ENCODE measurements at places on chromosomes 1 and 21. TPM values are rescaled to one million over a fixed set of nuclear protein-coding genes. Genes with fewer than 3 reads are reported as not detected.
A peak's percentile ranks its signal among the peaks of the same experiment; 100 is the strongest.

- no peaks in the 10 kb centered on the region for H3K4me1 ChIP-seq
- H3K27me3 ChIP-seq = no peaks in the 10 kb centered on the region
- DNase-seq = no peak
- H3K27ac ChIP-seq = no peak overlapping the region
Observed at GRCh38 chr1:7898962-7899361, 41.7 kb downstream of the TNFRSF9 start.

DNA sequence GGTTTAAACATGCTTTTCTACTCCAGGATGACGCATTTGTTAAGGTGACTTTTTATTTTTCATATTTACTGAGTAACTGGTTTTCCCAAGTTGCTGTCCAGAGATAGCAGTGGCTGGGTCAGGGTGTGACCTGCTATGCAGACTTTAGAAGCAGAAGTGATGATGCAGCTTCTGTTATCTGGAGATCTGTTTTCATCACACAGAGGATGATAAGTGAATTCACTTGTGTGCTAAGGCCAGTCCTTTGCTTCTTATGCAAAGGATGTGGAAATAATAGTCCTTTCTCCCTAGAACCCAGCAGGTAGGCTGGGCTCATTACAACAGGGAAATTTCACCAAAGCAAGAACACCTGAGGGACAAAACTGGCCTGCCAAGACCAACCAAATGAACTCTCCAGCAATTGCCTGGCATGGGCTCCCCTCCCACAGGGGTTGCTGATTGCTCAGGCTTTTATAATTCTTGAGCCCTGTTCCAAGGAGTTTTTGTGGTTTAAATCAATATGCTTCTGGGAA is 97.8 kb upstream of the LPGAT1 start:
- H3K36me3 ChIP-seq = peaks cover 5% of the 10 kb centered on the region
- no peak overlapping the region for H3K4me3 ChIP-seq
- H3K27ac ChIP-seq = peak overlapping the region; percentile 95
- peaks cover 21% of the 10 kb centered on the region for H3K4me1 ChIP-seq

The SNX7 gene
- total RNA-seq = 22.8 TPM

DNA sequence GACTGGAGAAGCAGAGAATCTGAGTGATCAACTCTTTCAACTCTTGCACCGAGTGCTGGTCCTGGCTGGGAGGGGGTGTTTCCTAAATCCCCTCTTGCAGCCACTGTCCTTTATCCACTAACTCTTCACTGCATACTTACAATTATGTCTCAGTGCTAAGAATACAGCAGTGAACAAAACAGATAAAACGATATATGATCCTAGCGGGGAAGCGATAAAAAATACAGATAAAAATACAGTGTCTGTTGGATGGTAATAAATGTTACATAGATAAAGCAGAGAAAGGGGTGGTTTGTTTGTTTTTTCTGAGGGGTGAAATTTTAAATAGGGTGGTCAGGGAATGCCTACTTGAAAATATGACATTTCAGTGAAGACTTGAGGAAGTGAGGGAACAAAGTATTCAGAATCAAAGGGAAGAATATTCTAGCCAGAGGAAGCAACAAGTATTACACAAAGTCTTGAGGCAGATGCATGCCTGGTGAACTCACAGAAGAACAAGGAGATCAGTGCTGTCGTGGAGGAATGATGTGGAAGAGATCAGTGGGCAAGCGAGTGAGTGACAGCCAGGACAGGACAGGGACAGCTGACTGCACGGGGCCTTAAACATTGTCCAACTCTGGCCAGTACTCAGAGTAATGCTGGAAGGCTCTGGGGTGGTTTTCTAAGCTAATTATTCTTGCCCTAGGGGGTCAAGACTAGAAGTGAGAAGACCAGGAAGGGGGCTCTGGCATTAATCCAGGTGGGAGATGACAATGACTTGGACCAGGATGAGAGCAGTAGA is 110.0 kb downstream of the APP start:
- peaks cover 20% of the 10 kb centered on the region for H3K4me1 ChIP-seq

The CRP gene
- total RNA-seq = 0.26 TPM

GRCh38 chr1:190679044-190679443 is 201.4 kb upstream of the BRINP3 start:
- H3K4me1 ChIP-seq = peaks cover 12% of the 10 kb centered on the region
- peak; percentile 80 for DNase-seq
- no peaks in the 10 kb centered on the region for H3K36me3 ChIP-seq
- no peaks in the 10 kb centered on the region for H3K27me3 ChIP-seq

DNA sequence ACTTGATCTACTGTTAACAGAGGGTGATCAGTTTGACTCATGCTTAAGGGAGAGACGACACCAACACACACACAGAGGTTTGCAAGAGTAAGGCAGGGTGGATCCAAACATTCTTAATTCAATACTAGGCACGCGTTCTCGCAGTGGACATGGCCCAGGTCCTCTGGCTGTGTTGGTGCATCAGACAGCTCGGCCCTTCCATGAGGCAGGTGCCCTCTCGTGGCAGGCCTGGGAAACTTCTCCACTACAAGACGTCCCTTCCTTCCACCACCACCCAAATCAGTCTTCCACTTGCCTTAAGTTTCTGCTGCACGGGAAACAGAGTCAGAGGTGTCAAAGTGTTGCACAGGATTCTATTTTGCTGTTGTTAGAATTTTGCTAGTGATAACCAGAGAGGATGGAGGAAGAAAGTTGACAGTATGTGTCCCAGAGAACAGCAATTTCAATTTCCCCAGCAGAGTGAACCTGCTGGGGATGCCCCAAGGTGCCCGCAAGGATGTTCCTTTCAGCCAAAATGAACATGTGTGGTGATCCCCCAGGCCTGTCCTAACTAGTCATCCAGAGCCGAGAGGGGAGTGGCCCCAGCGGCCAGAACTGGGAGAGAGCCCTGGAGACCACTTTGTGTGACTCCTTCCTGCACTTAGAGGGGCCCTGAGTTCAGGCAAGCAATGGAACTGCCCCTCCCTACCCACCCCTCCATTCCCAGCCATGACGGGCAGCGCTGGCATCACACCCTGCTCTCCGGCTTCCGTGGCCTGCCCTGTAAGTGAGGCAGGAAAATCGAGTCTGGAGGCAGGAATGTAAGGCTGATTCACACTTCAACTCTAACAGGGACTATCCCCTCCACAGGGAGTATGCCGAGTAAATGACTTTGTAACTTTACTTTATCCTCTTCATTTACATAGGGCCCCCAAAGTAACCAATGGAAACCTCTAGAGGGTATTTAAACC is 34.8 kb downstream of the MX1 start:
- no peak overlapping the region for H3K27ac ChIP-seq
- no peak overlapping the region for H3K4me3 ChIP-seq
- peaks cover 10% of the 10 kb centered on the region for H3K36me3 ChIP-seq
- no peaks in the 10 kb centered on the region for H3K4me1 ChIP-seq
- no peaks in the 10 kb centered on the region for H3K27me3 ChIP-seq
- peak; percentile 57 for DNase-seq

The PTCH2 gene
- total RNA-seq = 0.79 TPM

DNA sequence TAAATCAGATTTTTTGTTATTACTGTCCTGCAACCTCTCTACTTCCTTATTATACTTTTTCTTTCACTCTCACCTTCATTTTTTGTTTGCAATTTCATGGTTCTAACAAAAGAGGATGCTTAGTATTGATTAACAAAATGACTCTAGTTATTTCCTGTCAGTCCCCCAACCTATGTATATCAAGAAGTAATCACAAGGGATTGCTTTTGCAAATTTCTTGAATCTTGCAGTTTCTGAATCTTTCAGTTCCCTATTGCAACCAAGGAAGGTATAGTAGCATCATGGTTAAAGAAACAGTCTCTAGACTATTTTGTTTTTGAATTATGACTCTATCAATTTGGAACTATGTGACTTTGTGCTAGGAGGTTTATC is 446.9 kb downstream of the NEGR1 start:
- H3K4me1 ChIP-seq = no peaks in the 10 kb centered on the region
- H3K36me3 ChIP-seq = no peaks in the 10 kb centered on the region
- no peak overlapping the region for H3K4me3 ChIP-seq
- no peaks in the 10 kb centered on the region for H3K27me3 ChIP-seq
- H3K27ac ChIP-seq = no peak overlapping the region

- DNase-seq = peak; percentile 27
- no peaks in the 10 kb centered on the region for H3K36me3 ChIP-seq
- peaks cover 38% of the 10 kb centered on the region for H3K4me1 ChIP-seq
- H3K27me3 ChIP-seq = no peaks in the 10 kb centered on the region
Observed at GRCh38 chr1:47410068-47410455, 6.0 kb upstream of the FOXE3 start.

DNA sequence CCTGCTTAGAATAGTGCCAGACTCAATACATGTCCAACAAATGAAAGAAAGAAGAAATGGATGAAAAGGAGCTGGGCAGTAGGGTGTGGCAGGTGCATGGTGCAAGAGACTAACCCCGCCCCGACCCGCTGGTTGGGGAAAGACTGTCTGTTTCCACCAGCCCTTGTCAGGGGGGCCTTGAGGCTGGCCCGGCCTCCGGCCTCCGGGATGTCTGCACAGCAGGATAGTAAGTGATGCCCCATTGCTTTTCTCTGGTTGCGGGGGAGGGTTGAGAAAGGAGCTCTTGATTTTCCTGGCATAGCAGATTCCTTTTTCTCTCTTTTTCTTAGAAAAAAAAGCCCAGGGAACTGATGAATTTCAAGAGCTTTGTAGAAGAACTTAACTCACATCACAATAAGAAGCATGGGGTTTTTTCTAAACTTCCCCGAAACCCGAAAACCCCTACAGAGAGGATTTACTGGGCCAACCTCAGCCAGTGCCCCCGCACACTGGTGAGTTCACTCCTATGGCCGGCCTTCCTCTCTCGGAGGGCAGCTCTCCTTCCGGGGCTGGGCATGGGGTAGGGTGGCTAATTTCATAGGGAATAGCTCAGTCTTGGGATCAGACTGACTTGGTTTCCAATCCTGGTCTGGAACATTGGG is 12.5 kb upstream of the TTC22 start:
- DNase-seq = no peak
- no peak overlapping the region for H3K27ac ChIP-seq
- H3K4me3 ChIP-seq = no peak overlapping the region
- H3K36me3 ChIP-seq = no peaks in the 10 kb centered on the region
- peaks cover 7% of the 10 kb centered on the region for H3K4me1 ChIP-seq
- H3K27me3 ChIP-seq = no peaks in the 10 kb centered on the region

DNA sequence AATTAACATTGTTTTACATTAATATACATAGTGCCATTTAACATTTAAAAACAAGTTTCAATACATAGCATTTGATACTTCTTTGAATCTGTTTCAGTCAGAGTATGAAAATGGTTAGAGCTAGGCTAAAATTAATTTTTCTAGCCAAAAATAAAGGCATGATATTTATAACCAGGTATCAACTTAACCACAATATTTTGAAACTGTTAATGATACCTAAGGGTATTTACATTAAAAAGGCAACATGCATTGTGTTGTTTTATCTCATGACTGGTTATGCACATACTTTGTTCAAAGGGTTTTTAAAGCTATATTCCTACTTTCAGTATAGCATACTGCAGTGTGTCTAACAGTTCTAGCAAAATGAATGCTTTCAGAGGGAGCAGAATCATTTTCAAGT is 130.0 kb downstream of the HS2ST1 start:
- no peak for DNase-seq
- no peak overlapping the region for H3K4me3 ChIP-seq
- H3K27me3 ChIP-seq = no peaks in the 10 kb centered on the region
- no peaks in the 10 kb centered on the region for H3K4me1 ChIP-seq
- no peak overlapping the region for H3K27ac ChIP-seq

DNA sequence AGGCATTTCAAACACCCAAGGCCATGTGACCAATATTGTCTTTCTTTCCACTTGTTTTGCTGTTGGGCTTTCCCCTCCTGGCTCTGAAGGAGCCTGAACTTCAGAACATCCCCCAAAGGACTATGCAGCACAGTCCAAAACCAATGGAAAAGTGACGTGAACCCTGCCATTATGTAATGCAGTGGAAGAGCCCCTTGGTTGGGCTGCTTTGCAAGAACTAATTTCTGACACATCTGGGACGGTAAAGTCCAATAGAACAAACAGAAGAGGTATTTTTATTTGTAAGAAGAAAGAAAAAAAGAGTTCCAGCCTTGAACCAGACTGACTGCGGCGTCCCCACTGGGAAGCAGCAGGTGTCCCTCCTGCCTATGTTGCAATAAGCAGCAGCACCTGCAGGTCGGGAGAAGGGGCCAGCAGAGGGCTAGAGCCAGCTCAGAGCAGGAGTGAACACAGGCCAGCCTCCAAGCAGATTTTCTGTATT is 116.7 kb downstream of the CDC7 start:
- peak; percentile 31 for DNase-seq
- no peaks in the 10 kb centered on the region for H3K27me3 ChIP-seq
- peak overlapping the region; percentile 2 for H3K27ac ChIP-seq
- peaks cover 28% of the 10 kb centered on the region for H3K4me1 ChIP-seq
- H3K4me3 ChIP-seq = no peak overlapping the region
- H3K36me3 ChIP-seq = no peaks in the 10 kb centered on the region

GRCh38 chr1:58699011-58699762 is 675 bp downstream of the MYSM1 start:
- no peaks in the 10 kb centered on the region for H3K27me3 ChIP-seq
- H3K36me3 ChIP-seq = peaks cover 29% of the 10 kb centered on the region
- peak overlapping the region; percentile 99 for H3K27ac ChIP-seq
- peak; percentile 34 for DNase-seq

DNA sequence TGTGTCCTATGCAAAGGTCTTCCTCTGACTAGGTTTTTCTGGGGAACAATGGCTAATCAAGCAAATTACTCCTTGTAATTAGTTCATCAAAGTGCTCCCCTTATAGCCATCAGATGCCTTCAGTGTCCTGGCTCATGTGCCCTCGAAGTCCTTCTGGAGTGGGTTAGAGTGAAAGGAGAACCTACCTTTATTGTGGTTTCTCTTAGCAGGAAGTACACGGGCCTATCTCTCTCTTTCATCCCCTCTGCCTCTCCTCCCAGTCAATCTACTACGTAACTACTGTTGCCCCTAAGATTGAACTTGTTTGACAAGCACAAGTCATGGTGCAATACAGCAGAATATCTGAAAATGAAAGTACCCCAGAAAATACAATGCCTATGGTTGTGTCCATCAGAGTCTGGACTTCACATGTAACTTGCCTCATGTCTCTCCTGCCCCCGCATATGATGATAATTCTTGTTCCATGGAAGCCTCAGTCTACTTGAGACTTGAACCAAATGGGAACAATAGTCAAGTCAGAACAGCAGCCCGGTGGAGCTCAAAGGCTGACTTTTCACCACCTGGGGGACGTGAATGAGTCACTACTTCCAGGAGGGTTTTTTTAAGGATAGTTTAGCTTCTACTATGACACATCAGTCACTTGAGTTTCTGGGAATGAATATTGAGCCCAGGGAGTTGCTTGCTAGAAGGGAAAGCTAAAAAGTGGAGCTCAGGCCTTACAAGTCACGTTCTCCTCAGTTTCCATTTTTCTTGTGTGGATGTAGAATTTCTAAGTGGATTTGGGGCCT is 243.6 kb downstream of the TNR start:
- peaks cover 15% of the 10 kb centered on the region for H3K4me1 ChIP-seq
- no peak overlapping the region for H3K27ac ChIP-seq

The ARTN gene
- 1.9 TPM for total RNA-seq
